LHCN-M2 (cell line): ENCODE measurements at places on chromosomes 3 and 15. TPM values are rescaled to one million over a fixed set of nuclear protein-coding genes. Genes with fewer than 3 reads are reported as not detected.

The TMOD3 gene
- 30.8 and 32.3 TPM in 2 replicates for total RNA-seq

DNA sequence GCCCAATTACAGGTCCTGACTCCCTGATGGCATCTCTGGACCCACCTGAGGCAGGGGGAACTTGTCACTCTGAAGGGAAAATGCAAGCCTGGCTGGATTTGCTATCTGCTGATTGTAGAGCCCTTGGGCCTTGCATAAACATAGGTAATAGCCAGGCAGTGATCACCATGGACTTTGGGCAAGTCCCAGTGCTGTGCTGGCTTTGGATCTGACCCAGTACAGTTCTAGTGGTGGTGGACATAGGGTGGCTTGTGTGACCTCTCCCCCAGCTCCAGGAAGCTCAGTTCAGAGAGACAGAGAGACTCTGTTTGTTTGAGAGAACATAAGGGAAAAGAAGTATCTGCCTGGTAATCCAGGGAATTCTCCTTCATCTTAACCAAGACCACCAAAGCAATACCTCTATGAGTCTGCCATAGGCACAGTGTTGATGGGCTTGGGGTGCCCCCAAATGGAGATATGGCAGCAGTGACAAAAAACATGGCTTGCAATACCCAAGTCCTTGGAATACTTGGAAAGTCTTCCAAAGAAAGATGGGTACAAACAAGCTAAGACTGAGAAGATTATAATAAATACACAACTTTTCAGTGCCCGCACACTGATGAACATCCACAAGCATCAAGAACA lies 348.5 kb downstream of the PYDC2 start:
- no peak for DNase-seq

GRCh38 chr15:58407236-58407775 lies 24.5 kb upstream of the LIPC start:
- no peak for DNase-seq

GRCh38 chr3:64123931-64124330 lies 100.6 kb upstream of the PSMD6 start:
- no peak for DNase-seq

The PLIN1 gene
- 0.06 TPM in 1 of 2 replicates, not detected in the other for total RNA-seq

The HAUS2 gene
- 55.5 and 65.8 TPM in 2 replicates for total RNA-seq

DNA sequence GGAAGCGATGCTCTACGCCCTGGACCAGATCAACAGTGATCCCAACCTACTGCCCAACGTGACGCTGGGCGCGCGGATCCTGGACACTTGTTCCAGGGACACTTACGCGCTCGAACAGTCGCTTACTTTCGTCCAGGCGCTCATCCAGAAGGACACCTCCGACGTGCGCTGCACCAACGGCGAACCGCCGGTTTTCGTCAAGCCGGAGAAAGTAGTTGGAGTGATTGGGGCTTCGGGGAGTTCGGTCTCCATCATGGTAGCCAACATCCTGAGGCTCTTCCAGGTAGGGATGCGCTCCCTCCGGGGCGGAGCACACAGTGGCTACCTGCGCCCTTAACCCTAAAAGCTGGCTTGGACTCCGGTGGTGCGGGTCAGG lies 698 bp downstream of the GRM7 start:
- DNase-seq = no peak

The REC114 gene
- not detected in 2 replicates for total RNA-seq

The CX3CR1 gene
- not detected in 2 replicates for total RNA-seq

DNA sequence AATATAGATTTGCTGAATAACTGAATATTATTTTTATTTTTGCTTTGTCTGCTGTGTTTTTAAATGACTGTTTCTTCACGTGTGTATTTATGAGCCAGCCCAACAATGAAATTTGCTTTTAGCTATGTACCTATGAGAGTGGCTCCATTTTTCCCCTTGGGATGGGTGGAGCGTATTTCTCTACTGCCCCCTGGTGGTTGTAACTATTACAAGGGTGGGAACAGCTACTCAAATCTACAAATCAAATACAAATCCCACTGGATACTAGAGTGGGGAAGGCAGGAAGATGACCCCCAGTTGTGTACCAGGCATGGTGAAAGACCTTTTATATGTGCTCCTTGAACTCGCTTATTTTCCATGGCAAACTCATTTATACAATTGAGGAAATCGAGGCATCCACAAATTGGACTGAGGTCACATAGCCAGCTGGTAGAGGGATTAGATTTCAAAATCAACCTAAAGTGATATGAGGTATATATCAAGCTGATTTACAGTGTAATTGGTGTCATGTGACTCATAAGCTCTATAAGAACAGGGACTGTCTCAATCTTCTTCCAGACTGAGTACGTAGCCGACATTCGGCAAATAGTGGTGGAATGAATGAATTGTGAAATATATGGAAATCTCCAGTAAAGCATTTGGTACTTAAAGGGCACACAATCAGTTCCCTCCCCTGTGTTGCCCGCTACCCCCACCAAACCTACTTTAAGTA lies 69.5 kb upstream of the VEPH1 start:
- DNase-seq = peak; percentile 68

DNA sequence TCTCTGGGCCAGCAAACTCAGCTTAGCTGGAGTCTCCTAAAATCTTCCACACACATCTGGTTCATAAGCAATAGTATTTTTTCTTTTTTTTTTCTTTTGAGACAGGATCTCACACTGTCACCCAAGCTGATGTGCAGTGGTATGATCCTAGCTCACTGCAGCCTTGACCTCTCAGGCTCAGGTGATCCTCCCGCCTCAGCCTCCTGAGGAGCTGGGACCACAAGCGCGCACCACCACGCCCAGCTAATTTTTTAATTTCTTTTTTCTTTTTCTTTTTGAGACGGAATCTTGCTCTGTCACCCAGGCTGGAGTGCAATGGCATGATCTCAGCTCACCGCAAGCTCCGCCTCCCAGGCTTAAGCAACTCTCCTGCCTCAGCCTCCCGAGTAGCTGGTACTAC lies 34.3 kb downstream of the RNU5B-1 start:
- no peak for DNase-seq

GRCh38 chr3:52479877-52480575 lies 15.1 kb upstream of the STAB1 start:
- DNase-seq = no peak

The UQCC5 gene
- 1.1 and 1.7 TPM in 2 replicates for total RNA-seq

The KNL1 gene
- total RNA-seq = 63.7 and 65.0 TPM in 2 replicates

GRCh38 chr15:41634072-41634626 lies 26.1 kb upstream of the MGA start:
- DNase-seq = no peak

- DNase-seq = no peak
Observed at GRCh38 chr3:57009367-57009766, 51.1 kb upstream of the SPATA12 start.

DNA sequence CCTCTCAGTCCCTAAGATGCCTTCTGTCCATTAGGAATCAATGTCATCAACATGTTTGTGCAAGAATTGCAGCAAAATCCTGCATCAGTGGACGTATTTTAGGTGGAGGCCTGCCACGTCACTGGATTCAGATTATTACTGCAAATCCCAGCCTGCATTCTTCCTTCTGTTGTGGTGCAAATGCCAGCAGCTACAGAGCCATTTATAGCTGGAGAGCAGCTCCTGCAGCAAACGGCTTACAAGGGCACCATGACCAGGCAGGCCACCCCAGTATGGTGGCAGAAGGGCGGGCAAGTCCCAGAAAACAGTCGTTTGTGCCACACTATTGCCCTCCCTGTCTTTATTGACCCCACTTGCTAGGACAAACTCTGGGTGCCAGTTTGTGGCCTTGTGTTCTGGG lies 74.7 kb downstream of the SNRK start:
- no peak for DNase-seq
